ENCODE measurements at places on chromosomes 11 and 22. TPM values are rescaled to one million over a fixed set of nuclear protein-coding genes. Genes with fewer than 3 reads are reported as not detected.

The SIAE gene
- total RNA-seq, result 11.2 TPM

The FZD4 gene
- 139 TPM for total RNA-seq

The ACRV1 gene
- not detected for total RNA-seq

The HPX gene
- 0.32 TPM for total RNA-seq

The OR8D1 gene
- not detected for total RNA-seq

The PATE2 gene
- total RNA-seq, result not detected

The YDJC gene
- 14.1 TPM for total RNA-seq

The OOSP1 gene
- not detected for total RNA-seq

The SERPINH1 gene
- total RNA-seq, result 285 TPM

The GRK2 gene
- total RNA-seq, result 46.2 TPM

The IRF7 gene
- 13.1 TPM for total RNA-seq

The HYOU1 gene
- 188 TPM for total RNA-seq

The ISX gene
- total RNA-seq, result not detected

The KCNA4 gene
- total RNA-seq, result not detected

The LMO1 gene
- not detected for total RNA-seq

All from bladder microvascular endothelial cell (primary cell).